Gastrocnemius medialis (tissue), 4 donors: ENCODE measurements at places on chromosomes 2 and 18.

GRCh38 chr2:149991576-149991975, 404.0 kb upstream of the MMADHC start:
- DNase-seq, result no peak

DNA sequence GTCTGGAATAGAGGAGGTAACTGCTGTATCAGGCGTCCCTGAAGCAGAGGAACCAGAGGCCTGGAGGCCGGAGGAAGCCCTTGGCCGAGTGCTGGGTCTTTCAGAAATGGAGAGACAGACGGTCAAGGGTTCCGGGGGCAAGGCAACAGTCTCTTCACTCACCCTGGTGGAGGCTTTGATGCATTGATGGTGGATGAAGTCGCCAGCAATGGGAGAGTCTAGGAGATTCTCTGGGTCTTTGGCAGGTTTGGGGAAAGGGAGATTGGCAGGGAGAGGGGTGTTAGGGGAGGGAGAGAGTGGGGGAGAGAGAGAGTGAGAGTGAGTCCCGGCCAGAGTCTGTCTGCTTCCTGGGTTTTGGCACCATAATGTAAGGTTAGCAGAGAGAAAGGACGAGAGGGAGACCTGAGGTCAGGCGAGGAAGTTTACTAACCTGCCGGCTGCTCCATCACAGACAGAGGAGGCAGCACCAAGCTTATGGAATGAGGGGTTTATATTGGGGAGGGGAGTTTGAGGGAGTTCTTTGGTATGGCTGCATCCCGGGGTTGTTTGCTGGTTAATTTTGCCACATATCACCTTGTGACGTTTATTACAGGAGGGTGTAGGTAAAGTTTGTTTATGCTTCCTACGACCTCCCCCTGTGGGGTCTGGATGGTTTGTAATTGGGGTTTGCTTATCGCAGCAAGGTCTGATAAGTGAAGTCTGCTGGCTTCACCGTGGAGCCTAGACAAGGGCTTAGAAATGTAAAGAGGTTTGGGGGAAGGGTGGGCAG, 19.6 kb downstream of the COMMD1 start:
- no peak for DNase-seq

GRCh38 chr2:196334710-196335109, 163.3 kb upstream of the STK17B start:
- no peak for DNase-seq

DNA sequence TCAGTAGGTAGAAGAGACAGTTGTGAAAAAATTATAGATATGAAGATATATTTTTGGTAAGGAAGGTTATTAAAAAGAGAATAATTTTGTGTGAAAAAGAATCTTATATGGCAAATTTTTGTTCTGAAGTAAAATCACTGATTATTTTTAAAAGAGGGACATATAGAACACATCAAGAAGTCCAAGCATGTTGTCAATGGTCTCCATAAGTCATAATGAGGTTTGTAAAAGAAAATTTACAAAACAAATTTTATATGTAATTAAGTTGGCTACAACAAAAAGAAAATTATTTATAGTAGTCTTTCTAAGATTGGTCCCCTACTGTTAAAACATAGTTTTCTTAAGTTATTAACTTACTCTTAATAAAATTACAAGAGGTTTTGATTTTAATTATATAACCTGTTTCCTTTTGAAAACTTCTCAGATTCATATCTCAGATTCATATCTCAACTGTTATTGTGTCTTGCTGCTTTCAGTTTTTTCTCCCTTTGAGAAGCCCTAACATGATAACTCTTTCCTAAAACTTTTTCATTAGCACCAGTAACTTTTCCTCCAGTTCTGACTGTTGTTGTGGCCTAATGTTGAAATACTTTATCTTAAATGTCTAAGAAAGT, 81.2 kb downstream of the SH3YL1 start:
- no peak for DNase-seq

GRCh38 chr2:71340176-71340575, 8.6 kb downstream of the ZNF638 start:
- no peak for DNase-seq

GRCh38 chr2:230205034-230205433, 14.8 kb downstream of the SP110 start:
- no peak for DNase-seq

GRCh38 chr2:199223791-199224190, 233.9 kb downstream of the SATB2 start:
- no peak for DNase-seq
